ENCODE measurements at places on chromosomes 1 and 21.

DNA sequence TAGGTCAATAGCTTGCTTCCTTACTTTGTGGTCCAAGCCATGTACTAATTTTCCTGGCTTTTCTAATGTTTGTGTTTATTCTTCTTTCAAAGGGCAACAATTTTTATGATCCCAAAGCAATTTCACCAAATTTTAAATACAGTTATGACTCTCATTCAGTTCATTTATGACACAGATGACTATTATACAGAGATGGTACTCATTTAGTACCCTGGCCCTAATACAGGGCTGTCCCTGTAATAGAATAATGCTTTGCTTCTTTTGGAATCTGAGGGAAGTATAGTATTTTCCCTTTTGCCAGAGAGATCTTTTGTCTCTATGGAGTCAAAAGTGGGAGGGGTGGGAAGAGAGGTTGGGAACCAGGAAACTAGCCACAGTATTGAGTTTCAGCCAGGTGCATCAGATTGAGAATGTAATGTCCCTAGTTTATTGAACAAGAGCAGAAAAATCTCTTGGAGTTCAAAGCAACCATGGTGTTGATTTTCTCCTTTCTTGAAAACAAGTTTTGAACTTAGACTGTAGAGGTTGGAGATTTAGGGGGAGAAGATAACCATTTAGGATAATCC, 20.4 kb downstream of the DENND2D start:
- DNase-seq = no peak

DNA sequence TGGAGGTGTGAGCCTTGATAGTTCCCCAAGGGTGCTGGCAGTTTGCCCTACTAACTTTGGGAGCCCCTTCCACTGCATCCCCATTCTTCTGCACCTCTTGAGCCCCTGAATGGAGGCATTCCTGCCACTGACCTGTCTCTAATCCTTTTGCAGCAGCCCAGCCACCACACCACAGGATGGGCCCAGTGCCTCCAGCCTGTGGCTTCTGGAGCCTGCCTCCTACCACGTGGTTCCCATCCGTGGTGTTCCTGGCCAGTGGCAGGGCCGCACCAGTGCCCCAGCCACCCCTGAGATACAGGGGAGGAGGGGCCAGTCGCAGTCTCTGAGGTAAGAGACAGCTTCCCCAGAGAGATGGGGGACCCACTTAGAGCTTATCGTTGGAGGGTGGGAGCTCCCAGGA, 14.4 kb downstream of the INAVA start:
- no peak for DNase-seq

GRCh38 chr1:98172578-98172977, 251.7 kb upstream of the DPYD start:
- DNase-seq = no peak

DNA sequence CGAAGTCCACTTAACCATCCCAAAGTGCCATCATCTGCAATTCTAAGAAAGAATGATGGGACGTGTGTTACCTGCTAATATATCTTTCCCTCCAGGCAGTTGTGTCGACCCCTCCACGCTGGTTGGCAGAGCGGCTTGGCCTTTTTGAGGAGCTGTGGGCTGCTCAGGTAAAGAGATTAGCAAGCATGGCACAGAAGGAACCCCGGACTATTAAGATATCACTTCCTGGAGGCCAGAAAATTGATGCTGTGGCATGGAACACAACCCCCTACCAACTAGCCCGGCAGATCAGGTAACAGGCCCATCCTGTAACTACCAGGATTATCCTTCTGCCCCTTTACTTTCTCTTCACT, 520 bp downstream of the TARS2 start:
- DNase-seq = no peak

DNA sequence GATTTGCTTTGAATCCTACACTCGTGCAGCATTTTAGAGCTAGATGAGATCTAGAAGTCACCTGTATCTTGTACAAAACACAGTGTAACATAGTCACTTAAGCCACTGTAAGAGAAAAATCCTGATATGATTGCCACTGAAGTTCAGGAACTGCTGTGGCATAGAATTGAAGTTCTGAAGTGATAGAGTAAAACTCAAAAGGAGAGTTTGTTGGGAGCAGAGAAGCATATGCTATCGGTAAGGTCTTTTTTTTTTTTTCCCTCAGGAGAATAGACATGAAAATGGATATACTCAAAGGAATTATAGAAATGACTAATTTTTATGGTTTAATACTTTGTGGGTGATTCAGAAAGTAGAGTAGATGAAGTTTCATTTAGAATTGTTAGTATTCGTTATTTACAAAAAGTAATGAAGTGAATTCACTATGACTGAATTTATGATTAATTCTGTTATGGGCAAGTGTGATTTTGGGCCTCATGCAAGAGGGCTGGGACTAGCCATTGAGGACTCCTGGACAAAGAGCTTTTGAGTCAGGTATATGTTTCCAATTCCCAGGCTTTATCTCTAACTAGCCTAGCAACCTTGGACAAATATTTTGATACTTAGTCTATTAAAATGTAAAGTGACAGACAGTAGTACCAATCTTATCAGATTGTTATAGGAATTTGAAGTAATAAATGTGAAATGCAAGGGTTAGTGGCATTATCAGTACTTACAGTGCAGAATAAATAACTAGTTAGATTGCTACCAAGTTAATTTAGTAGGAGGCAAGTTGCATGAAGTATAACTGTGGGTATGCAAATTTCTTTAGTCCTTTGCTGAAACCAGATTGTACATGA, 3.1 kb downstream of the KCTD3 start:
- no peak for DNase-seq

- DNase-seq = peak; percentile 98
Observed at GRCh38 chr1:221741703-221742554, at the start of gene DUSP10. TSS of gene DUSP10 (minus strand) at chr1:221742089. CDS start at chr1:221739744, 2,345 bp downstream.

DNA sequence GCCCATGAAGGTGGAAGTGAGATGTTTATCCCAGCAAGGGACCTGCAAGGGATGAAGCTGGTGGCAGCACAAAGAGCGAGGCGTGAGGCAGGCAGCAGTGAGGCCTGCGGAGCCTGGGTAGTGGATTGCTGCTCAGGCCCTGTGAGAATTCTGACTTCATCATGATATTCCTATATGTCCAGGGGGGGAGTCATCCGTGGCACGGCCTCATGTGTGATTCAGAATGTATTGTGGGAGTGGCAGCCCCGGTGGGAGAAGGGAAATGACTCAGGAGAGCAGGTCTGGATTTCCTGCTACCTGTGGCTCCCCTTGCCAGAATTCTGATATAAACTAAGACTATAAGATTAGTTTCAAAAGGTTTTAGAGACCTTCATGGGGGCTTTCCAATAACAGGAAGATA, 240.9 kb downstream of the CAMTA1 start:
- DNase-seq = no peak

GRCh38 chr21:15729674-15730483, at the start of gene USP25:
TSS of gene USP25 (plus strand) at chr21:15729982. CDS start at chr21:15730394, 412 bp downstream.
- no peak for DNase-seq

DNA sequence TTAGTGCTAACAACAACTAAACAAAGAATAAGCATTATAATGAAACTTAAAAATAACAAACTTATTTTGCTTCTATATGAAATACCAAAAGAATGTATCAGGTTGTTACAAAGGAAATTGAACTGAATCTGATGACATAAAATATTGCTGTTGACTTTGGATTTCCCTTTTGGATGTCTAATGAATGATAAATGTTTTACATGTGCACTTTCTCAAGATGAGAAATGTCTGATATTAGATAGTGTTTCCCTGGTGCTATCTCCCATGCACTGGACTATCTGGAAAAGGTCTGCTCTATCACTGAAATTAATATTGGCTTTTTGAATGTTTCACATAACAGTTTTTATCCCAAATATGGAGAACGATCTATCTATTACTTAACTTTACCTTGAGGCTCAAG, 179.9 kb downstream of the HMCN1 start:
- no peak for DNase-seq

DNA sequence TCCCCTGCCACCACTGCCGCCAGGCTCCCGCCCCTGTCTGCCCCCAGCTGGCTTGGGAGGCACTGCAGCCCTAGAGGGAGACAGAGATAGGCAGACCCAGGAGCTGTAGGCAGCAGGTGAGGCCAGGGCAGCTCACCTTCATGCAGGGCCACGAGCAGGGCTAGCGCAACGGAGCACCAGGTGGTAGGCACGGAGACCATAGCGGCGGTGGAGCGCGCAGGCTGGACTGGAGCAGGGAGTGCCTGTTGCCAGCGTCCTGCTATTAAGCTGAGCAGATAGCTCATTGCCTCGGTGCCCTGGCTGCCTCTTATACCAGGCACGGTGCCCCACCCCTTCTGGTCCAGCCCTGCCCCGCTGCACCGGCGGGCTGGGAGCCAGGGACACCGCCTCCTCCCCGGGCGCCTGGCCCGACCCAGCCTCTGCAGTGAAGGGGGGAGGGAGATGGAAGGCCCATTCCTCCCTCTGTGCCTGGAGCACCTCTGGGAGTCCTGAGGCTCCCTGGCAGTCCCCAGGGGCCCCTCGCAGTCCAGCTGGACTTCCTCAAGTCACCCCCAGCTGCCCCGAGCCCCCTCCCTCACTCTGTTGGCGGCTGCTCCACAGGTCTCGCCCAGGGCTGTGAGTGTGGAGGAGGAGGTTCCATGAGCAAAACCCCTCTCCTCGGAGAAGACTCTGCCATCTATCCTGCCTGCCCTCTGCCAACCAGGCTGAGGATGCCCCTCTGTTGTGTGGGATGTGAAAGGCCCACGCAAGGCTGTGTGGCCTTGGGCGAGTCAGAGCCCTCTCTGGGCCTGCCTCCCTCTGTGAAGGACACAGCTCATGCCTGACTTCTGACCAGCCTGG, at the start of gene EDN2:
TSS of gene EDN2 (minus strand) at position 282 of the 840 bp plus-strand sequence. CDS start at position 200, 82 bp downstream.
- DNase-seq = no peak

DNA sequence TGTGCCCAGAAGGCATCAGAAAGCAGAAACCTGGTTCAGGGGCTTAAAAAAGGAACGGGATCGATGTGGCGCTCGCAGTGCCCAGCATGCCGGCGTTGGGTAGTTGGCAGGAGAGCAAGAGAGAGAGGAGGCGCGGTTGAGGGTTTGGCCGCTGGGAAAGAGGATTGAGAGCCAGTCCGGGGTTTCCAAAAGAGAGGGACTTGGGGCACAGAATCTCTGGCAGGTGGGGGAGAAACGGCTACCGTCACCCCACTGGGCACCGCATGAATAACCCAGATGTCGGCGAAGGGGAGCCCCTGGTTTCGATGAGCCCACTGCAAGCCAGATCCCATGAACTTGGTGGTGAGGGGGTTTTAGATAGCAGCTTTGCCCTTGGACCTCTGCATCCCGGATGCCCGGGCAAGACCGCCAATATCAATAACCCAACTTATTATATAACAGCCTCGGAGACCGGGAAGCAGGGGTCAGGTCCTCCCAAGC, 60.4 kb upstream of the ACOT11 start:
- no peak for DNase-seq

GRCh38 chr1:66445492-66446181, 88.3 kb upstream of the SGIP1 start:
- no peak for DNase-seq

DNA sequence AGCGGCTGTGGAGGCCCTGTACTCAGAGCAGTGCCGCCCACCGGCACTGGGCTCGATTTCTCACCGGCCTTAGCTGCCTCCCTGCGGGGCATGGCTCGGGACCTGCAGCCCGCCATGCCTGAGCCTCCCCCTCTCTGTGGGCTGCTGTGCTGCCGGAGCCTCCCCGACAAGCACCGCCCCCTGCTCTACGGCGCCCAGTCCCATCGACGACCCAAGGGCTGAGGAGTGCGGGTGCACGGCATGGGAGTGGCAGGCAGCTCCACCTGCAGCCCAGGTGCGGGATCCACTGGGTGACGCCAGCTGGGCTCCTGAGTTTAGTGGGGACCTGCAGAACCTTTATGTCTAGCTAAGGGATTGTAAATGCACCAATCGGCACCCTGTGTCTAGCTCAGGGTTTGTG, 5.2 kb upstream of the SOD1 start:
- DNase-seq = no peak

DNA sequence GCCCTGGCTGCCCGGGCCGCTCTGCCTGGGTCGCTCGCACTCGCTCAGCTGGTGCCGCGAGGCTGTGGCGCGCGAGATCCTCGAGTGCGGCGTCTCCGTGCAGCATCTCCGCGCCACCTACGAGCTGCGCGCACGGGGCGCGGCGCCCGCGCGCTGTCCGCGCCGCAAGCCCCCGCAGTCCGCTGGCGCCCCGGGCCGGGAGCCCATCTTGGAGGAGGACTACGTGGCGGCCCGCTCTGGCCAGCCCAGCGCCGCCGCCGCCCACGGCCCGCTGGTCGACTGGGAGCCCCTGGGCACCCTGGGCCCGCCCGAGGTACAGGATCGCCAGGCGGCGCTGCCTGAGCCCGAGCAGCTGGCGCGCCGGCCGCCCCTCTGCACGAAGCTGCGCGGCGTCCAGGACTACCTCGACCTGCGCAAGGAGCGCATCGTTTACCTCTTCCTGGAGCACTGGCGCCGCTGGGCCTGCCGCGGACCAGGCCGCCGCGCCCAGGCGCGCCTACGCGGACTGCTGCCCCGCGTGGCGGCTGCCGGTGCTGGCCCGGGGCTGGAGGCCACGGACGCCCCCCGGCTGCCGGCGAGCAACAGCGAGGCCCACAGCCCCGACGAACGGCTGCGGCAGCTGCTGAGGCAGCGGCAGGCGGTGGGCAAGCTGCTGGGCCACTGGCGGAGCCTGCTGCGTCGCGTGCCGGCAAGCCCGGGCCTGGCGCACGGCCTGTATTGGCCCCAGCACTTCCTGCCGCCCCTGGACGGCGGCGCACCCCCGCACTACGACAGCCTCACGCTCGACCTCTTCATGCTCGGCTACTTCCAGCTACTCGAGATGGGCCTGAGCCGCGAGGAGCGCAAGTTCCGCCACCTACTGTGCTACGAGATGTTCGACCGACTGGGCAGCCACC, 10.9 kb downstream of the TNFRSF25 start:
- no peak for DNase-seq

DNA sequence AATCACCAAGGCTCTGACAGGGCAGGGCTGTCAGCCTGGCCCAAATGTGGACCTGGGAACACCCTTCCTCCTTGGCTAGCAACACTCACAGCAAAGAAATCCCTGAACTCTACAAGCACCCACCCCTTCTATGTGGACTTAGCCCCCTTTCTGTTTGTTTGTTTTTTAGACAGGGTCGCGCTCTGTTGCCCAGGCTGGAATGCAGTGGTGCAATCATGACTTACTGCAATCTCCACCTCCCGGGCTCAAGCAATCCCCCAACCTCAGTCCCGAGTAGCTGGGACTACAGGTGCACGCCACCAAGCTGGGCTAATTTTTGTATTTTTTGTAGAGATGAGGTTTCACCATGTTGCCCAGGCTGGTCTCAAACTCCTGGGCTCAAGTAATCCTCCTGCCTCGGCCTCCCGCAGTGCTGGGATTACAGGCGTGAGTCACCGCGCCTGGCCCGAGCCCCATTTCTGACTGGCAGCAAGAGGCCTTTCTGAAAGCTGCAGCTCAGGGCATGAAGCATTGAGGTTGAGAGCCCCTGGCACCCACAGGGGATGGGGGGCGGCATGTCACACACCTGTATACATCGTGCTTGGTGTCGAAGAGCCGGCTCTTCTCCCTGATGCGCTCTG, 16.2 kb downstream of the RIPK4 start:
- no peak for DNase-seq

GRCh38 chr1:62508187-62508758, 71.4 kb downstream of the USP1 start:
- peak; percentile 20 for DNase-seq
